NCI-H510A treated with DMSO at 0.1 percent for 48 hours (cell line): ENCODE measurements at places on chromosomes 1 and 21.

DNA sequence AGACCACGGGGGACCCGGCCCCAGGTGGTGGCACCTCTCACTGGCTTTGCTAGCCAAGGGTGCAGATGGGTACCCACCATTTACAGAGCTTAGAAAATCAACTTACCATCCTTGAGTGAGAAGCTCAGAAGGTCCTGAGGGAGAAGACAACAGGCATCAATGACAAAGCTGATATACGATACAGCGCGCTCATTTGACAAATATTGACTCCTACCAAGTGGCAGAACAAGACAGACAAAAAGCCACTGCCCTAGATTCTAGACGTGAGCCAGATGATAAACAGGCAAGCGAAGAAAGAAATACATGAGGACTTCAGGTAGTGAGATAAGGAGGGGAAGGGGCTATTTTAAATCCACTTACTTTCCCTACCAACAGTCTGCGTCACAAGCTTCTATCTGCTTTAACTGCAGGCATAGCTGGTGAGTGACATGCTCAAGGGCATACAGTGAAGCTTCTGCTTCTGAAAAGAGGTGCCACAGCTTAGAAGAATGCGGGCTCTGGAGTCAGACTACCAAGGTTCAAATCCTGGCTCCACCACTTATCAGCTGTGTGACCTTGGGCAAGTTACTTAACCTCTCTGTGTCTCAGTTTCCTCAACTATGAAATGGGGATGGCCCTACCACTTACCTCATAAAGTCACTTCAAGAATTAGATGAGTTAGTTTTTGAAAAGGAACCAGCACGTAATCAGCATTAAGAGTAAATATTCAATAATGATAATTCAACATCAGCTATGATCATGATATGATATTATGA lies 29.1 kb downstream of the TMCO4 start:
- peak; percentile 94 for DNase-seq

DNA sequence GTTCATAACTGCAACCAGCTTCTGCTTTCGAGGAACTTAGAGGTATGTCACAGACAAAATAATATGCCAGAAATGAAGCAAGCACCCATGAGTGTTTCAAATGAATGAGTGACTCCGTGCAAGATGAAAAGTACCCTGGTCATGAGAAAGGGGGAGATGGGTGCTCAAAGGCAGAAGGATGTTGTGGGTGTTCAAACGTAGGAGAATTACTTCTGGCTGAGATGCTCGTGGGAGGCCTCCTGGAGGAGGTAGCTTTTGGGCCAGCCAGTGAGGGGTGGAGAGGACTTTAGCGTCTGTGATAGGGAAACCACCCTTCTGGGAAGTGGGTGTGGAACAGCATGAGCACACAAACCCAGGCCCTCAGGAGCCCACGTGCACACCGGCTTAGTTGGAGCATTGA lies 113.8 kb downstream of the SYF2 start:
- DNase-seq = no peak

DNA sequence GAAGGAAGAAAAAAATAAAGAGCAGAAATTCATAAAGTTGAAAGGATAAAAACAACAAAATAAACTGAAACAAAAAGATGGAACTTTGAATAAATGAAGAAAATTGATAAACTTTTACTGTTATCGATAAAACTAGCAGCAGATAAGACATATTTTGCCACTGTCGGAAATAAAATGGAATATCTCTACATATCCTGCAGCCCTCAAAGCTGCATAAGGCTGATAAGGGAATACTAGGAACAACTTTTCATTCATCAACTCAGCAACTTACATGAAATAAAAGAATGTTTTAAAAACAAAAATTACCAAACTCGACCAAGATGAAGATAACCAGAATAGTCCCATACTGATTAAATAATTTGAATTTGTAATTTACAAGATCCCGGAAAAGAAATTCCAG lies 48.0 kb upstream of the GRIK1 start:
- DNase-seq = no peak

DNA sequence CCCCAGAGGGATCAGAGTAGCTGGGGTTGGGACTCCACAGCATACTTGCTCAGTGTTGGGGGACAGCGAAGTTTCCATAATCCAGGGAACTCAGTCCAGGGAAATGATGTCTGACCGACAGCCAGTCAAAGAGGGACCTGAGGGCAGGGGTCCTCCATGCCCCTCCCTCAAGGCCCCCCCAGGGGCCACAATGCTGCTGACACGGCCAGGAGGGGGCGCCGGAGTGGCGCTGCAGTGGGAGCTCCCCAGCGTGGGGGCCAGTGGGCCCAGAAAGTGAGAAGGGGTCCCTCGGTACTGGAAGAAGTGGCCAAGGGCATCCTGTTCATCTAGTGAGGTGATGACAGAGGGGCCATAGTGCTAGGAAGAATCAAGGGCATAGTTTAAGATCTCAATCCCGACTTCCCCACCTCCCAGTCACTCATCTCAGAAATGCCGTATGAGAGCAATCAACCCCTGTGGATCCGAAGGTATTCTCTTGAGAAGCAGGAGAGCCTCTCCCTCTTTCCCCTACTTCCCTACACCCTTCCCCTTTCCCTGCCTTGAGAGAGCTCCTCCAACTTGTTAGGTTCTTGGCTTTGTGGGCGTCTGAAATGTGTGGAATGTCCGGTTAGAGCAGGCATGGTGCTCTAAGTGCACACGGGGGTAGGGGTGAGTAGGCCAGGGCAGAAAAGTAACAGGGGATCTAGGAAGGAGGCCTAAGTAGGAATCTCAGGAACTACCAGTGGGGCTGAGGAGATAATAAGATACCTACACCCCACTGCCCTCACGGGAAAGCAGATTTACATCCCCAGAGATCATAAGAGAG lies 4.1 kb downstream of the NUDT17 start:
- DNase-seq = no peak

- DNase-seq = no peak
Measured at GRCh38 chr1:30447701-30448100, 275.7 kb downstream of the MATN1 start.

DNA sequence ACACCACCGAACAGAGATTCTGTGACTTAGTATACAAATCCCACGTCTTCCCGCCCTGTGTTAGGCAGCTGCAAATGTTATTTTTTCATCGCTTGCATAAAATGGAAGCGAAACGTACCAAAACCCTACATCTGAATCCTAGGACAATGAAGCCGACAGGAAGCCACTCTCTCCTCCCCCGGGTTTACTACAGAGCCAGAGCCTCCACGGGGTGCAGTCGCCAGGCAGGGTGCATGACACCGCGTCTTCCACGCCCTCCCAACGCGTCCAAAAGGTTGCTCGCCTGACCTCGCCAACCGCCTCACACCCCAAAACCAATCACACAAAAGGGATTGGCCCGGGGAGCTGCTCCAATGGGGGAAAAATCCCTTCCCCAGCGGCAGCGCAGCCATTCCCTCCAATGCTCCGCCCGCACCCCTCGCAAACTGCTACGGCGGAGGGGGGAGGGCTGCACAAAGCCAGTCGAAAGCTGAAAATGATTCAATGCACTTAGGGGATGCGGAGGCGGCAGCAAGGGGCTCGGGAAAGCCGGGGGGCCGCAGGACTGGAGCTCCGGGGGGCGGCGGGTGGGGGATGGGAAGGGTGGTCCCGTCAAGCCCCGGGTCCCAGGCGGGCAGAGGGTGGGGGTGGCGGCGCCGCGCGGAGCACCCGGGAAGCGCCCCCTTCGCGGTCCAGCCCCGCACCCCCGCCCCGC lies 701 bp downstream of the CEP170 start:
- peak; percentile 4 for DNase-seq

- no peak for DNase-seq
Measured at GRCh38 chr1:31984419-31985347, 29.0 kb upstream of the KHDRBS1 start.

DNA sequence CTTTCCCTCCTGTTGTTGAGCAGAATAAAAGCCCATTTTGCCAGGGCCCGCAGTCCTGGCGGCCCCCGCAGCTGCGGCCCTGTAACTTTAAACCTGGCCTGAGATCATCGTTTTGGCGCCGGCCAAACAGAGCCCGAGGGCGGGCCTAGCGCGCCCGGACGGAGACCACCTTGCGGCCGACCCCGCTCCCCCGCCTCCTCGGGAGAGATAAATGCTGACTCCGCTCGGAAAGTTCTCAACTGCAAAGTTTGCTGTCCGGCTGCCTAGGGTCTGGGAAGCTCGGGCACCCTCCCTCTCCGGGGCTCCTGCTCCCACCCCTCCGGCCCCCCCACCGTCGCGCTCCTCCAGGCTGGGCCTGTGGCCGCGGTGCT lies at the start of gene PDPN:
Gene PDPN, plus strand, starts transcription at position 238 of the 371 bp plus-strand sequence. CDS start 202 bp downstream, outside the sequence.
- no peak for DNase-seq

DNA sequence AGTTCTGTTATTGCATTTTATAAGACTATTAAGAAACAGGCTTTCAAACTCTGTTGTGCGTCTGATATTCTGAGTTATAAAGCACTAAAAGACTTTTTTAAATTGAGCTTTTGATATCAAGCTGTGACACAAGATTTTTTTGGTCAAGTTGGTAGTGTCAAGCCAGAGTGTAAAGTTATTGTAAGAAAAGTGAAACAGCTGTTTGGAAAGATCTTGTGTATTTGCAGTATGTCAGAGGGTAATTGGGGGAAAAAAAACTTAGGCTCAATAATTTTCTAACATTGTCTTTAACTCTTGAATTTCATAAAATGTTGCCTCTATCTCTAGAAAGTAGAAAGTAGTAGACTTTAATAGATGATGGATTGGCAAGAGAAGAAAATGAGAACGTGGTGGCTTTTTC lies 3.8 kb downstream of the CACYBP start:
- DNase-seq = no peak

DNA sequence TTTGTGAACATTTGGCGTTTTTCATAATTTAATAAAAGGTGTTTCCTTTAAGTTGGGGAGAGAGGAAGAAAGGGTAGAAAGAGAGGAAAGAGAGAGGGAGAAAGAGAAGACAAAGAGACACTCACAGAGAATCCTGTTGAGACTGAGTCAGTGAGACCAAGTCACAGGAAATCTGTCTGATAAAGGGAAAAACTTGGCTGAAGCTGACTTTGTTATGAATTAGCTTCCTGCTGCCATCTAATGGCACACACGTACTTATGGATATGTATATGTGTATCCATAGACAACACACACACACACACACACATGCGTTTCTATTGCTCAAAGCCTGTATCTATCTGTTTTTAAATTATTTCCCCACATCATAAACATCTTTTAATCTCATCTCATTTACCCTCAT lies 42.5 kb upstream of the DISC1 start:
- DNase-seq = peak; percentile 0

GRCh38 chr1:37423810-37424209 lies 50.6 kb upstream of the ZC3H12A start:
- no peak for DNase-seq

DNA sequence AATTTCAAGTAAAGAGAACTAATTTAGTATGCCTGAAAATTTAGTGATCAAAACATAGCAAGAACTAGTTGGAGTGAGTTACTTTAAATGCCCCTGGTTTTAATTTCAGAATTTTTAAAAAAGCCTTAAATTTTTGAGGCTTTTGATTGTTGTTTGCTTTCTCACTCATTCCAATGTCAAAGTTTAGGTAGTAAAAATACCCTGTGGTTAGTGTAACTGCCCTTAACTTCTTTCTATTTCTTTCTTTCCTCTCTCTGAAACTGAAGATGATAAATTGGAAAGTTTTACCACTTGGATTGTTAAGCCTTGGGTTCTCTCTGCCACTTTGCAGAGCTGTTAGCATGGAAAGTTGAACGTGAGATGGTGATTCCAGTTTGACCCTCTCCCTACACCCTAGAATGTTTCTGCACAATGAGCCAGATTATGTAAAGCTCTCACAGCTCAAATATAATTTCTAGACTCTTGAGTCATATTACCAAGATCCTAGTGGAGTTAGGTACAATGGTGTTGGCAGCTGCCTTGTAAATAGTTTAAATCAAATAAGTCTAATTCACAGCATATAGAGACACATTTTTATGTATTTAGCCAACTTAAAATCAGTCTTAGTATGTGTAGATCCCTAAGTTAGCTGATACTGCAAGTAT lies 192.4 kb upstream of the SGIP1 start:
- DNase-seq = no peak

DNA sequence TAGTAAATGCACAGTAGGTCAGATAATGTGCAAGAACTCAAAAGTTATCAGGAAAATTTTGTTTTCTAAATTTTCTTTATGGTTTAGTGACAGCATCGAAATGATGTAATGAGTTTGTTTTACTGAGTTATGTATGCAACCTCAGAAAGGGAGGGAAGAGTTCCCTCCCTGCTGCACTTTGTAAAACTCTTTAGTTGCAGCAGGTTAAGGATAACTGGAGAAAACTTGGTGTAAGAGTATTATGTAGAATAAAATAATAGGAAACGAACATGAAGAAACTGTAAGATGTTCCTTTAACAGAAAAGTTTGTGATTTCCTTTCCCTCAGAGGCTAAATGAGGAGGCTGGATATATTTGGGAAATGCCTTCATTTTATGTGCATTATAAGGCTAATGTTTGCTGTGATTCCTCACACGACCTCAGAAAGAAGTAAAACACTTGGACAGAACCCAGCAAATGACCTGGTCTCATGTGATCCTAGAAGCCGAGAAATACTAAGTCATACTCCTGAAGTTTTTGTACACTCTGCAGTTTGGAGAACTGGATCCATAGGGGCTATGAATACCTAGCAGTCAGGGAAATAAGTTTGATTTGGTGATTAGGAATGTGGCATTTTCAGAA lies 35.4 kb downstream of the ADGRL2 start:
- DNase-seq = no peak

DNA sequence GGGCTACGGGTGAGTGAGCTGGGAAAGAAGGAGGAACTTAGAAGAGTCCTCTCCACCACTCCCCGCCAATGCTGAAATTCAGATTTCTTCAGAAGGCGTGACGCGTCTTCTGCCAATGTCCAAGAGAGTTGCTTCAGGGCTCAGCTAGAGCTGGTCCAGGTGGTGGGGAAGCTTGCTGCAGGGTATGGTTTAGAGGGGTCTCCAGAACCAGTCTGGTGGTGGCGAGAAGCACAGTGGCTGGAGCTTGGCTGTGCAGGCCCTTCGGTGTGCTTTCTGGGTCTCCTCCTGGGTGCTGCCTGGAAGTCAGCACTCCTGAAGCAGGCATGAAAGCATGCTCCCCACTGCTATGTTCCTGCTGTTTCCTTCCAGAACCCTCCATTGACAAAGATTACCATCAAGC lies 387.2 kb downstream of the PTPRU start:
- no peak for DNase-seq

GRCh38 chr1:14915356-14916054 lies 238.0 kb upstream of the TMEM51 start:
- DNase-seq = peak; percentile 57

DNA sequence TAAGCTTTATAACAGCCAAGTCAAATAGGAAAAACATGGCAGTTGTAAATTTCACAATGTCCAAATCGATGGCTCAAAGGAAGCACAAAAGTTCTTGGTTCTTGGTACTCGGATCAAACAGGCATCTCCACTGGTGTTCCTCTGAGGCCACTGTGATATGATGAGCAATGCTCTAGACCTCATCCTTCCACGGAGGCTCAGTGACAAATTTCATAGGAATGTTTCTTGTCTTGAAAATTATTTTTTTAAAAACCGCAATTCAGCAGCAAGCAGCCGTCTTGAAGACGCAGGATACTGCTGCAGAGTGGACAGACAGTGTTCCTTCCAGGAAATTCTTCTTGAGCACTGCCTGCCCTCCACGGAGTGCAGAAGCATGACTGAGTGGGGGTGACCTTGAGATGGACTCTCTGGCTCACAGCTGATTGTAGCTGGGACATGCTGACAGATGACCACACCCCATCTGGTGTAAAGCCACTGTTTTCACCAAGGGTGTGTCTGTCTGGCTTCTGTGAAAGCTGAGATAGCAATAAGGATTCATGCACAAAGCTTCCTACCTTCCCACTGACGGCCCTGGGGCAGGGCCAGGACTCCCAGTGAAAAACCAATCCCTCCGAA lies 61.9 kb downstream of the TIAM1 start:
- no peak for DNase-seq
